Ascending aorta (tissue), 2 donors: ENCODE measurements at places on chromosomes 4 and X. TPM values are rescaled to one million over a fixed set of nuclear protein-coding genes. Genes with fewer than 3 reads are reported as not detected.

PLXNB3 gene
- 99.1 TPM for total RNA-seq

CXCL8 gene
- not detected for total RNA-seq

GALNT7 gene
- 8.2 TPM for total RNA-seq

RBMXL3 gene
- total RNA-seq: not detected

GUCY1A1 gene
- 37.1 TPM for total RNA-seq

SMARCA5 gene
- 15.5 TPM for total RNA-seq

CXCL13 gene
- not detected for total RNA-seq

SSX5 gene
- total RNA-seq: not detected

ATP6AP2 gene
- total RNA-seq: 61.9 TPM

KCNE5 gene
- not detected for total RNA-seq

NLRP2B gene
- total RNA-seq: not detected

DNA sequence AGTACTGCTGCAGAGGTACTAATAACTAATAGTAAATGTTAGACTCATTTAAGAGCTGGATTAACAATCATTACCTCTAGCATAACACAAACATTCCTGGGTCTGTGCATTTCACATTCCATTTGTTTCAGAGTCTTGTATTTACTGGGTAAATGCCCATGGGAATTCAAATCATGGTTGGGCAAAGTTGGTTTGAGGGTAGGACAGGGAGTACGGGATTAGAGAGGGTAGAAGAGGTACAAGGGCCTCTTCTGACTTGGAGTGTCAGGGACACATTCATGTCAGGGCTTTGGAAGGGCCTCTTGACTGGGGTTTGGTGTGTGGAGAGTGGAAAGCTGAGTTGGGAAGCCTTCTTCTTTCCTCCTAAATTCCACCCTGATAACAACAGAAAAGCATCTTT is 65.9 kb downstream of the WWC2 start:
- no peak for DNase-seq
- no peaks in the 10 kb centered on the region for H3K36me3 ChIP-seq
- no peaks in the 10 kb centered on the region for H3K4me1 ChIP-seq
- H3K4me3 ChIP-seq: no peak overlapping the region
- peak overlapping the region; percentile 23 for H3K27ac ChIP-seq
- H3K27me3 ChIP-seq: no peaks in the 10 kb centered on the region

- no peaks in the 10 kb centered on the region for H3K4me1 ChIP-seq
- no peaks in the 10 kb centered on the region for H3K36me3 ChIP-seq
- no peaks in the 10 kb centered on the region for H3K27me3 ChIP-seq
- H3K4me3 ChIP-seq: no peak overlapping the region
These were observed 242.3 kb upstream of the GPRIN3 start for GRCh38 chr4:89549907-89550306.

- H3K27ac ChIP-seq: peak overlapping the region; percentile 73
- peak overlapping the region; percentile 44 for H3K4me3 ChIP-seq
- no peaks in the 10 kb centered on the region for H3K27me3 ChIP-seq
- H3K36me3 ChIP-seq: no peaks in the 10 kb centered on the region
These were observed 25.1 kb upstream of the FAM156A start for GRCh38 chrX:52983321-52984000.

DNA sequence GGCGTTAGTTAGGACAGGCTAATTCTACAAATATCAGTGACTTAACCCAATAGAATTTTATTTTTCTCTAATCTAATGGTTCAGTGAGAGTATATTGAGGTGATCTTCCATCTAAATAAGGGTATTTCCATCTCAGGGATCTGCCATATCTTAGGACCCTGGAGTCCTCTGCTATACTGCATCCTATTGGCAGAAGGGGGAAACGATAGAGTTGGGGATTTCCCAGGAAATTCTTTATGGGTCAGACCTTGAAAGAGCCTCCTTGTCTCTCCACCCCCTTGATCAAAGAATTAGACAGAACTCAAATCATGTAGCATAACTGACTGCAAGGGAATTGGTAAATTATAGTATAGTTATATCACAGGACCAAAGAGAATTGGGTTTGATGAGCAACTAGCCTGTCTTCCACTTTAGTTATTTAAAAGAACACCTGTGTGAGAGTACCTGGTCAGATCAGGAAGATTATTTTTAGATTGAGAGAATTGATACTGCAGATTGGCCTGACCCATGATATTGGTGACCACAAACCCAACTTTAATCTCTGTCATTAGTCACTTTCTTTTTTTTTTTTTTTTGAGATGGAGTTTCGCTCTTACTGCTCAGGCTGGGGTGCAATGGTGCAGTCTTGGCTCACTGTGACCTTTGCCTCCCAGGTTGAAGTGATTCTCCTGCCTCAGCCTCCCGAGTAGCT is 25.6 kb downstream of the SMARCA5 start:
- H3K36me3 ChIP-seq: peaks cover 81% of the 10 kb centered on the region
- no peaks in the 10 kb centered on the region for H3K27me3 ChIP-seq
- H3K4me3 ChIP-seq: no peak overlapping the region
- no peaks in the 10 kb centered on the region for H3K4me1 ChIP-seq

DNA sequence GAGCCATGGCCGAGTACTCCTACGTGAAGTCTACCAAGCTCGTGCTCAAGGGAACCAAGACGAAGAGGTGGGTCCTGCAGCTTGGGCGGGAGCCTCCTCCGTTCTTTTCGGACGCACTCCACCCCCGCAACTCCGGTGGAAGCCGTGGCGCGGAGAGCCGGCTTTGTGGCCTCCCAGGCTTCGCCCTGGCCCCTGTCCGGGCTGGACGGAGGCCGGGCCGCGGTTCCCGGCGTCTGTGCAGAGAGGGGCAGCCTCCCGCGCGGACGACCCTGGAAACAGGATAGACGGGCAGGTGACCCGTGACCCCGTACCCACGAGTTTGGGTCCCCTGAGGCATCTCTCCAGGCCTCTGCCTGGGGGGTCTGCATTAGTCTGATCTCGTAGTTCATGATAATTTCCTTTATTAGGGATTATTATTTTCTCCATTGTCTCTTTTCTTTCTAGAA is 356 bp downstream of the FRG1 start:
- H3K27me3 ChIP-seq: no peaks in the 10 kb centered on the region
- H3K27ac ChIP-seq: peak overlapping the region; percentile 92
- peak overlapping the region; percentile 90 for H3K4me3 ChIP-seq
- peaks cover 6% of the 10 kb centered on the region for H3K4me1 ChIP-seq

- no peaks in the 10 kb centered on the region for H3K36me3 ChIP-seq
- no peak overlapping the region for H3K27ac ChIP-seq
- no peaks in the 10 kb centered on the region for H3K27me3 ChIP-seq
- H3K4me3 ChIP-seq: no peak overlapping the region
- no peak for DNase-seq
These were observed 49.7 kb upstream of the IGFBP7 start for GRCh38 chr4:57159866-57160265.

DNA sequence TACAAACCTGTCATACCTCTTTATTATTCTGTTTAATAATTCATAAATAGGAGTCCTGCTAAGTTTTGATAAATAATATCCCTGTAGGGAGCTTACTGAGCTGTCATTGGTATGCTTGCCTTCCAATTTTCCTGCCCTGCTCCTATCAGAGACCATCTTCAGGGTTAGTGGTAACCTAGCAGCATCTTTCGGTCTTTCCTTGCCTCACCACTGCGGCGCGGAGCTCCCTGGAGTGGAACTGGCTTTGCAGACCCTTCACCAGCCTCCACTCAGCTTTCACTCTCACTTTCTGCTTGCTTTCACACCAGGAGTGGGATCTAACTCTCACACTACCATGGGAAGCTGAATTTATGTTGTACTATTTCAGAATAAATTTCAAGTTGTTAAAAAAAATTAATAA is 481.7 kb upstream of the ATOH1 start:
- H3K36me3 ChIP-seq: no peaks in the 10 kb centered on the region
- H3K27me3 ChIP-seq: no peaks in the 10 kb centered on the region
- H3K4me3 ChIP-seq: no peak overlapping the region
- no peaks in the 10 kb centered on the region for H3K4me1 ChIP-seq
- no peak for DNase-seq

- no peak overlapping the region for H3K4me3 ChIP-seq
- H3K27me3 ChIP-seq: no peaks in the 10 kb centered on the region
- H3K27ac ChIP-seq: no peak overlapping the region
- H3K4me1 ChIP-seq: no peaks in the 10 kb centered on the region
- DNase-seq: no peak
These were observed 180.9 kb downstream of the RASL11B start for GRCh38 chr4:53043055-53043454.

GRCh38 chrX:132954323-132954722 is 4.1 kb downstream of the HS6ST2 start:
- no peak for DNase-seq
- H3K4me1 ChIP-seq: no peaks in the 10 kb centered on the region
- H3K36me3 ChIP-seq: no peaks in the 10 kb centered on the region
- no peak overlapping the region for H3K4me3 ChIP-seq

DNA sequence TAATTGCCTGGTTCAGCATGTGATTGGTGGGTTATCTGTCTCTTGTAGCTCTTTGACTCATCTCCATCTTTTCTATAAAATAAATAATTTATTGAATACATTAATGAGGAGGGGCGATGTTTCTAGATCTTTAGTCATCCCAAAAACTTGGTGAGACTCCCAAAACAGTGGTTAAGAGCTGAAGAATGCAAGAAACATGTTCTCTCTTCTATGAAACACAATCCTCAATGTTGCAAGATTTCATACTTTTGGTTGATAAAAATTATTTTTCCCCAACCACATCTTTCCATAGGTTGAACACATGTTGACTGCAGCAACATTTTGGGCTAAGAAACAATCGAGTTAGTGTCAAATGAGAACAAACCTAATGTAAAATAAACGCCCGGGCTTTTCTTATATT is 1.2 kb upstream of the TMEM47 start:
- no peaks in the 10 kb centered on the region for H3K4me1 ChIP-seq
- no peaks in the 10 kb centered on the region for H3K36me3 ChIP-seq
- no peak overlapping the region for H3K4me3 ChIP-seq
- H3K27ac ChIP-seq: no peak overlapping the region
- H3K27me3 ChIP-seq: no peaks in the 10 kb centered on the region

- no peak overlapping the region for H3K27ac ChIP-seq
- no peaks in the 10 kb centered on the region for H3K36me3 ChIP-seq
- H3K4me3 ChIP-seq: no peak overlapping the region
- no peak for DNase-seq
- H3K4me1 ChIP-seq: no peaks in the 10 kb centered on the region
- H3K27me3 ChIP-seq: no peaks in the 10 kb centered on the region
These were observed 184.4 kb downstream of the GLUD2 start for GRCh38 chrX:121231566-121232358.

- H3K4me3 ChIP-seq: no peak overlapping the region
- DNase-seq: no peak
- H3K27ac ChIP-seq: no peak overlapping the region
- H3K27me3 ChIP-seq: no peaks in the 10 kb centered on the region
- H3K4me1 ChIP-seq: no peaks in the 10 kb centered on the region
These were observed 189.1 kb upstream of the RBPJ start for GRCh38 chr4:26131711-26132110.

DNA sequence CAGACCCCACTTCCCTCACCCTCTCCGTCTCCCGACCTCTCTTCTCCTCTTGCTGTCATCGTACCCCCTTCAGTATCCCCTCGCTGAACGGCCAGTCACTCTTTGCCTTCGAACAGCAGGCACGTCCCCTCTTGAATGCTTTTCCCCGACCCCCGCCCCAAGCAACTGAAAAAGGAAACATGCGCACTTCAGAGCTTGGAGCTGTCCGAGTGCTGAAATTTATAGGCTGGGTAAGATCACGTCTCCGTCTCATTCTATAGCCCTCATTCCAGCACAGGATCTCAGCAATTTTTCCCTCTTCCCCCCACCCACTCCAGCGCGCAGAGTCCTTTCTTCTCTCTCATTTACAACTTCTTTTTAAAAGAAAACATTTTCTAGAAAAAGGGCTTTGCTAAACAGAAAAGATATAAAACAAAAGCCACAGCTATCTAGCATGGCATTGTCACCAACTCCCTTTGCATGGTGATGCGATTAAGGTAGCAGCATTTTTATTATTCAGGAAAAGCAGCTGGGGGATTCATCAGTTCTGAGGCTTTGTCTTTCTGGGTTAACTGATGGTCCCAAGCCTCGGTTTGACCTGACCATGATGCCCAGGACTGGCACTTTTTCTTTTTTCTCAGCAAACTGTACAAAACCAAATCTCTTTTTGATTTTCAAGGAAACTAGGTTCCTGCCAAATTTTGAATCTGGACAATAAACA is at the start of gene GLRA2:
TSS of gene GLRA2 (plus strand) at position 247 of the 700 bp plus-strand sequence. CDS start 522 bp downstream, outside the sequence.
- no peak within 1 kb of the TSS for H3K4me3 ChIP-seq
- DNase-seq: no peak
- no peaks in the 10 kb centered on the region for H3K36me3 ChIP-seq
- H3K27me3 ChIP-seq: no peaks in the 10 kb centered on the region

- no peak overlapping the region for H3K4me3 ChIP-seq
- H3K4me1 ChIP-seq: no peaks in the 10 kb centered on the region
- H3K36me3 ChIP-seq: no peaks in the 10 kb centered on the region
- H3K27me3 ChIP-seq: no peaks in the 10 kb centered on the region
- H3K27ac ChIP-seq: no peak overlapping the region
These were observed 34.0 kb downstream of the RNF175 start for GRCh38 chr4:153725831-153726154.

DNA sequence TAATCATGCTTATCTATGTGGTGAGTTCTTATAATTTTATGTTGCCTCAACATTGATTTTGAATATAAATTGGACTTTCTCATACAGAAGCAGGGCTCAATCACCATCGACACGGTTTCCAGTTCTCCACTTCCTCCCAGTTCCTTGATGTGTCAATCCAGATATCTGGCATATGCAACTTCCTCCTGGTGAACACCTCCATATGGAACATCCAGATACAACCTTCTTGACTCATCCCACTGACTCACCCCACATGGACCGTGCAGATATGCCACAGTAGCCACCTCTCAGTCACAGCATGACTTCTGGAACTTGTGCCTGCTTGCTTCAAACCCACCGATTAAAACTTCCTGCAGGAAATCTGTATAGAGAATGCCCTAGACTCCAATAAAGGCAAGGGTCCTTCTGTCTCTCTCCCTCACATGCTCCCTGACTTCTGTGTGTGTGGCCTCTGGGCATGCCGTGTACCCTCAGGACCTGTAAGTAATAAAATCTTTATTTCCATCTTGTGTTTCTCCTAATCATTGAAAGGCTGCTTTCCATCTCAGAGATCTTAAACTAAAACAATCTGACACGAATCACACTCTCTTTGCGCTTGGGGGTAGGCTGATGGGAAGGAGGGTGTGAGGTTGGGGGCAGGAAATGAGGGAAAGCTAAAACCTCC is 67.0 kb downstream of the HTRA3 start:
- H3K4me3 ChIP-seq: no peak overlapping the region
- H3K4me1 ChIP-seq: peaks cover 7% of the 10 kb centered on the region
- H3K36me3 ChIP-seq: no peaks in the 10 kb centered on the region
- no peak overlapping the region for H3K27ac ChIP-seq
- H3K27me3 ChIP-seq: no peaks in the 10 kb centered on the region

- no peaks in the 10 kb centered on the region for H3K27me3 ChIP-seq
- H3K36me3 ChIP-seq: no peaks in the 10 kb centered on the region
- no peak overlapping the region for H3K4me3 ChIP-seq
- no peaks in the 10 kb centered on the region for H3K4me1 ChIP-seq
- H3K27ac ChIP-seq: no peak overlapping the region
- no peak for DNase-seq
These were observed 338.1 kb upstream of the F9 start for GRCh38 chrX:139192386-139192961.
